Activated CD4-positive, CD25-positive, alpha-beta regulatory T cell (primary cell): ENCODE measurements at places on chromosomes 6 and 20.

GRCh38 chr6:140051521-140052512 is 677.4 kb upstream of the CITED2 start:
- no peak for DNase-seq

DNA sequence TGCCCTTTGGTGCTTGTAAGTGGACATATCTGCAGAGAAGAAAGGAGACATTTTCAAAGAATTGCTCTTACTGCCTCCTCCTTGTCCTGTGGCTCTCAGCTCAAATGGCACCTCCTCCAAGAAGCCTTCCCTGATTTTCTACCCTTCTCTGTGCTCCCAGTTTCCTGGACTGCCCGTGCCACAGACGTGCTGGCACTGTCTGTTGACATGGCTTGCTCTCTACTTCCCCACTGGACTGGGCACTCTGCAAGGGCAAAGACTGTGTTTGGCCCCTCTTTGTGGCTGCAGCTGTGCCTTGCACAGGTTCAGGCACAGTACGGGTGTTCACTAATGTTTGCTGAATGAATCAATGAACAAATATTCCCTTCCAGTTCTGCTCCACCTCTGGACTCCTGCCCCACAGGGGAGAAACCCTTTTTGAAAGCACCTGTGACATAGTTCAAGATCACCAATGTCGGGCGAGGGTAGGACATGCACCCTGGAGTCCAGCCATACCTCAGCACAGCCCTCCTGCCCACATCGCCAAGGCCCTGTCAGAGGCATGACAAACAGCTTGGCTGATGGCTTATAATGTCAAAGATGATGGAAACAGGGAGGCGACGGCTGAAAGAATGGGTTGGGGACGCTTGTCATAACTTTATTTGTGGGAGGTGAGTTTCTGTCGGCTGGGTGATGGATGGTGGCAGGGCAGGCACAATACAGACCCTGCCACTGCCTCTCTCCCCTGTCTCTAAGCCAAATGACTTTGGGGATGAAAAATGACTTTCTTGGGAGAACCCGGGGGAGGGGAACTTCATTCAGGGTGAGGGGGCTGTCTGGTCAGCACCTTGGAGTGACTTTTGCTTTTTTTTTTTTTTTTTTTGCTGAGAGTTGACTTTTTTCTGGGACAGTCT is 15.6 kb upstream of the CTNNBL1 start:
- DNase-seq, result no peak

DNA sequence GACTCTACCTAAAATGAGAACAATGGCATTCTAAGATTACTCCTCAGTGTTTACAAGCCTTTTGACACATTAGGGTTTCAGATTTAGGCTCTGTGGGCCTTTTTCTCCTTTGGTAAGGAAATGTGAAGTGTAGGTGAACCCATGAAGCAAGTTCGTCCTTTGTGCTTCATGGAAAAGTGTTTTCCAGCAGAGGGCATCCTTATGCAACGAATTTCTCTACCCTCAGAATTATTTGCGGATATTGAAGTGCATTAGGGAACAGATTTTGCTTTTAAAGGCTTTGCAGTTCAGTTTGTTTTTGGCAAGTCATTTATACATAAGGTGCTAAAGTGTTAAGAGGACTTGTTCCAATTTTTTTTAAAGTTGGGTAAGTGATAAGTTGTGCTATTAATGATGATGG is 55.7 kb upstream of the FERMT1 start:
- no peak for DNase-seq

- DNase-seq, result no peak
Measured at GRCh38 chr6:80214436-80215022, 108.1 kb downstream of the BCKDHB start.

GRCh38 chr20:58889798-58890517 is 37.4 kb downstream of the GNAS start:
- no peak for DNase-seq

GRCh38 chr20:48189181-48189580 is 403.9 kb upstream of the SULF2 start:
- no peak for DNase-seq

DNA sequence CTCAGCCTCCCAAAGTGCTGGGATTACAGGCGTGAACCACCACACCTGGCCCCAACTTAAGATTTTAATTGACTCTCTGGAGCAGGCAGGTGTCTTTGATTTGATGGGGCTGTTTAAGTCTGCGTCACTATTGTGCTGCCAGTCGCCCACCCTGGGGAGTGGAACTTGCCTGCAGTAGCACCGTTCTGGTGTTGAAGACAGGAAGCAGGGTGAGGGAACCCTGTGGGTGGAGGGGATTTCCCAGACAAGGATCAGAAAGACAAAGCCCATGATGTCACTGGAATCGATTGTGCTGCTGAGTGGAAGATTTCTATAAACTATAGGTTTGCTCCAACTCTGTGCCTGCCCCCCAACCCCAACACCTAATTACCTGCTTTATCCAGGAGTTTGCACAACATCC is 11.0 kb downstream of the ALDH8A1 start:
- no peak for DNase-seq
